Endodermal cell (in vitro differentiated cells): ENCODE measurements at places on chromosomes 1 and 21. TPM values are rescaled to one million over a fixed set of nuclear protein-coding genes. Genes with fewer than 3 reads are reported as not detected.

KIAA0040 gene
- 7.9 and 9.2 TPM in 2 replicates for total RNA-seq

PYGO2 gene
- total RNA-seq, result 33.3 and 33.4 TPM in 2 replicates

CNIH3 gene
- total RNA-seq, result 4.3 and 4.5 TPM in 2 replicates

DNA sequence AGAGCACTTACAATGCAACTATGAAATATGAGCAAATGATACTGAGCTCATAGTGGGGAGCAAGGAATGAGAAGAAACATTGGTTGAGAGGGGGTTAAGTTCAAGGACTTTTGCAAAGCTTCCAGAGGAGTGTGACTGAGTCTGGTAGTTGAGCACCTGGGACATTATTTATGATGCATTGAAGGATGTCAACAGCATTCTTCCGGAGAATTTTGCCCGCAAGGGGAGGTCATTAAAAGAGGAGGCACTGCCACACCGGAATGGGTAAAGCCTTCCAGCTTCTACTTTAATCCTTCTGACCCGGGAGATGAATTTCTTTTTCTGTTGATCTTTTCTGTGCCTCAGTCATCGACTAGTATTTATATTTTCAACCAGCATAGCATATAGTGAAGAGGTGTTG lies 208.4 kb upstream of the CAMK1G start:
- no peaks in the 10 kb centered on the region for H3K36me3 ChIP-seq
- no peaks in the 10 kb centered on the region for H3K4me1 ChIP-seq
- no peak overlapping the region for H3K27ac ChIP-seq
- DNase-seq, result no peak

GRCh38 chr1:162944974-162945674 lies 84.1 kb upstream of the CCDC190 start:
- peaks cover 7% of the 10 kb centered on the region for H3K4me1 ChIP-seq
- DNase-seq, result no peak
- no peak overlapping the region for H3K4me3 ChIP-seq

- H3K4me3 ChIP-seq, result no peak overlapping the region
- no peaks in the 10 kb centered on the region for H3K27me3 ChIP-seq
- no peaks in the 10 kb centered on the region for H3K4me1 ChIP-seq
- DNase-seq, result peak; percentile 38
- no peak overlapping the region for H3K27ac ChIP-seq
- peaks cover 7% of the 10 kb centered on the region for H3K36me3 ChIP-seq
Measured at GRCh38 chr1:230251644-230252191, 174.4 kb downstream of the PGBD5 start.

- no peaks in the 10 kb centered on the region for H3K36me3 ChIP-seq
- no peak overlapping the region for H3K4me3 ChIP-seq
- no peaks in the 10 kb centered on the region for H3K4me1 ChIP-seq
- no peak for DNase-seq
- H3K27ac ChIP-seq, result no peak overlapping the region
Measured at GRCh38 chr1:239963856-239964255, 127.8 kb upstream of the FMN2 start.

DNA sequence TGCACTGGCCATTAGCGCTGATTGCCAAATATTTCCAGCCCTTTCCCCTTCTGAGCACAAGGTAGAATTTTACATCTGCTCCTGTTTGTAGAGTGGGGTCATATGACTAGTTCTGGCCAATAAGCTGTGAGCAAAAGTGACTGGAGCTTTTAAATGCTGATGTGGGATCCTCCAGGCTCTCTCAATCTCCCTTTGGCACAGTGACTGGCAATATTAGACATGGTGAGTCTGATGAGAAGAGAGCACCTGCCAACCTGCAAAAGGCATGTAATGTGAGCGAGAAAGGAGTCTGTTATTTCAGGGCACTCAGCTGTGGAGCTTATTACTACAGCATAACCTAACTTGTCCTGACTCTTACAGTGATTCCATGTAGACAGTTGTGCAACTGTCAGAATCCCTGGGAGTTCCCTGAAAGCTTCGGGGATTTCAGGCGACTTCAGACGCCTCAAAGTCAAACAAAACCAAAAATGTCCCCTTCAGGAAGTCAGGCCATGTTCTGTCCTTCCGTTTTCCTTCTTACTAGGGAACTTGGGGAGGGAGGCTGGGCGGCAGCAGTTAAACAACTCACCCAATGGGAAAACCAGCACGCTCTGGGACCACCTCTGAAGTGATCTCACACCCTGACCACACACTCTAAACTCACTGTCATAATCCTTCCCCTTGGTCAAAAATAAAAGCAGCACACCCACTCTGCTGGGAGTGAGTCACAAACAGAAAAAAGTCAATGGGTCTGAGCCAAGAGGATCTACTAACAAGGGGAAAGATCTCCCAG lies 3.6 kb upstream of the RASSF5 start:
- H3K4me3 ChIP-seq, result no peak overlapping the region
- no peak for DNase-seq
- peaks cover 63% of the 10 kb centered on the region for H3K27me3 ChIP-seq
